ENCODE measurements at places on chromosomes 2 and 18. TPM values are rescaled to one million over a fixed set of nuclear protein-coding genes. Genes with fewer than 3 reads are reported as not detected.

DNA sequence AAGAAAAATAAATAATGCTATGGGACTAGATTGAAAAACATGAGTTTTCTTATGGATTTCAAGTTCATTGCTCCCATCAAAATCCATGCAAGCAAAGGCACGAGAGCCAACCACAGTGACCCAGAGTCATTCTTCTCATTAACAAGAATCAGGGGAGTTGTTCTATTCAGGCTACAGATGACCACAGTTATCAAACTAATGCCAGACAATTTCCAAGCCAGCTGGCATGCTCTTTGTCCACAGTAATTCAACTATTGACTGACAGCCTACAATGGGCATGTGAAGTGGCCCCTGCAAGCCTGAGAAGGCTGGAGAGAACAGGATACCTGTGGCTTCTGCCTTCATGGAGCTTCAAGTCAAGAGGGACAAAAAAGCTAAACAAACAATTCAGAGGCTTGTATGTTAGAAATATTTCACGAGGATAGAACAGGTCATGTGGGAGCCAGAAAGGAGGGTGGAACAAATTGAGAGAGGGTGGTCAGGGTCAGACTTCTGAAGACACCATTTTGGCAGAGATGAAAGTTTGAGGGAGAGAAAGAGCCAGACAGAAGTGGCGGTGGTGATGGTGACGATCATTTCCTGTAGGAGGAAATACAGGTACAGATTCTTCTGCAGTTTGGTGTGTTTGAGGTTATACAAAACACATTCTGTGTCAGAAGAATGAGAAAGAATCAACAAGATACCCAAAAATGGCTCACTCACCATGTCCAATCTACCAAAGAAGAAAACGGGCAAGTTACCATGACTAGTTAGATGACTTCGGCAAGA is 732.4 kb downstream of the RNF144A start:
- DNase-seq, result no peak

COLEC12 gene
- total RNA-seq, result 36.7 TPM

AP1S3 gene
- total RNA-seq, result 0.61 TPM

MFSD2B gene
- total RNA-seq, result not detected
